Subcutaneous adipose tissue (tissue), 4 donors: ENCODE measurements at places on chromosomes 2 and 18. TPM values are rescaled to one million over a fixed set of nuclear protein-coding genes. Genes with fewer than 3 reads are reported as not detected.

The RBM45 gene
- 8.8 TPM for total RNA-seq

The CRYBA2 gene
- not detected for total RNA-seq

The SRD5A2 gene
- under 0.01 TPM for total RNA-seq

The PLGLB1 gene
- total RNA-seq, result 5.8 TPM

The NEB gene
- 4.4 TPM for total RNA-seq
